Fibroblast of upper back skin (primary cell): ENCODE measurements at places on chromosomes 13 and 19.

- DNase-seq, result peak; percentile 76
Observed at GRCh38 chr13:21476893-21477472, 17.9 kb upstream of the ZDHHC20 start.

- DNase-seq, result peak; percentile 19
Observed at GRCh38 chr13:28679628-28680027, 20.7 kb downstream of the POMP start.

- DNase-seq, result no peak
Observed at GRCh38 chr19:16462757-16463250, 9.0 kb downstream of the EPS15L1 start.

DNA sequence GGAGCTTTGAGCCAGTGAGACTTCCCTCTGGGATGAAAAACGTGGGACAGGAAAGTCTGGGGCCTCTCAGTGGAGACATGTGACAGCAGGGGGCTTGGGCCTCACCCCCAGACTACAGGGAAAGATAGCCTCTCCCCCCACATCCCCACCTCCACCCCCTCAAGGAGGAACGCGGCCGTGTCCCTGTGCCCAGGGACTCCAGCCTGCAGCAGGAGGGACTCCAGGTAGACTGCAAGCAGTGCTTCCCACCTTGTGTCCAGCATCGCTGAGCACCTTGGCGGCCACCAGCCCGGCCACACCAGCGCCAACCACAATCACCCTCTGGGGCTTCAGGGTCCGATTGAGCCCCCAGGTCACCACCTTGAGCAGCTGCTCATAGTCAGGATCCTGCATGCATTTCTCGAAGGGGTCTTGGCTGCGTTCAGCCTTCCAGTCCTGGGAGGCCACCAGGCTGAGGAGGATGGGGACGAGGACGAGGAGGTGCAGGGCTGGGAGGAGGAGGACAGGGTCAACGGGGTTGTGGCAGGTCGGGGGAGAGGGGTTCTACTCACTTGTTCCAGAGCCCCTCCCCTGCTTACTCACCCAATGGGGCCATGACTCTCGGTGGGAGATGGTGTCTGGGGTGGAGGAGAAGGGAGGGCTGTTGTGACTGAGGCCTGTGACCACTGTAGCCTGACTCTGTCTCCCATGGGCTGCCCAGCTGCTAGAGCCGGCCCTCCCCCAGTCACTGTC lies 955 bp downstream of the IL4I1 start:
- DNase-seq, result no peak

DNA sequence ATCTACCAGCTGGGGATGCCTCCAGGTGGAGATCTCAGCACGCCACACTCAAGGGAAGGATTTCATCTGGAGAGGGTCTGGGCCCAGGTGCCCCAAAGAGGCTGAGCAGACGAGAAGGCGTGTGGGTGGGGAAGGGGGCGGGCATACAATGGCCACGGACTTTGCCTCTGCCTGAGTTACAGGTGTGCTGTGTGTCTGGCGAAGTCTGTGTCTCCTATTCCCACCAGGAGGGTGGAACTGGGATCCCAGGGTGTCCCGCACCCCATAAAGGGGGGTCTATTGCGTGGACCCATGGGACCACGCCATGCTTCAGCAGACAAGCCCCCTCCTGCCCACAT lies 3.6 kb downstream of the TLE2 start:
- DNase-seq, result no peak
